PC-9 (cell line): ENCODE measurements at places on chromosomes 5 and 9. TPM values are rescaled to one million over a fixed set of nuclear protein-coding genes. Genes with fewer than 3 reads are reported as not detected.

Gene LYSMD3
- 4.6 and 10.6 TPM in 2 replicates for total RNA-seq

Gene ZBED3
- 6.1 and 12.3 TPM in 2 replicates for total RNA-seq

Gene PTGR1
- total RNA-seq: 611 and 635 TPM in 2 replicates

- DNase-seq: no peak
Measured at GRCh38 chr9:112841261-112841660, 49.4 kb downstream of the SLC46A2 start.

- peak; percentile 19 for DNase-seq
Measured at GRCh38 chr5:121949885-121950284, 11.9 kb upstream of the SRFBP1 start.

- DNase-seq: no peak
Measured at GRCh38 chr5:171481571-171482433, 62.4 kb downstream of the FGF18 start.

- DNase-seq: peak; percentile 84
Measured at GRCh38 chr9:35664531-35665470, at the start of gene ARHGEF39. ARHGEF39 (minus strand) TSS chr9:35665195; CDS start chr9:35665169, 26 bp downstream.

- DNase-seq: no peak
Measured at GRCh38 chr9:109278848-109279247, 42.0 kb downstream of the EPB41L4B start.

- no peak for DNase-seq
Measured at GRCh38 chr9:129745200-129745599, 7.6 kb downstream of the PTGES start.

GRCh38 chr9:132309056-132309455, 45.7 kb downstream of the SETX start:
- DNase-seq: no peak

DNA sequence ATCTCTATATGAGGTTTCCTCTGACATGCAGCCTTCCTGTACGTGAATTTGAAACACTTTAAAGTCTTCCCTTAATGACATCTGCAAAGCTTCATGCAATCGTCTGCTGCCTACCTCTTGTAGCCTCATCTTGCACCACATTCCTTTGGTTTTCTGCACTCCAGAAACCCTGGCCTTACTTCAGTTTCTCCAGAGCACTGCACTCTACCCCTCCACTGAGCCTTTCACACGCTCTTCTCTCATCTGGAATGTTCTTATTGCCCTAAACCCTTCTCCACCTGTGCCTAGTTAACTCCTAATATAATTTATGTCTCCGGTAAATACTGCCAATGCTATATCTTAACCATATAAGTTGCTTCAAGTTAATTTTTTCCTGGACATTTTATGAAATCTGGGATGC, 168.8 kb upstream of the SLC27A6 start:
- DNase-seq: no peak

GRCh38 chr5:39526914-39527477, 102.2 kb upstream of the DAB2 start:
- no peak for DNase-seq
